HT1080 (cell line): ENCODE measurements at places on chromosomes 12 and 14. TPM values are rescaled to one million over a fixed set of nuclear protein-coding genes. Genes with fewer than 3 reads are reported as not detected.

DNA sequence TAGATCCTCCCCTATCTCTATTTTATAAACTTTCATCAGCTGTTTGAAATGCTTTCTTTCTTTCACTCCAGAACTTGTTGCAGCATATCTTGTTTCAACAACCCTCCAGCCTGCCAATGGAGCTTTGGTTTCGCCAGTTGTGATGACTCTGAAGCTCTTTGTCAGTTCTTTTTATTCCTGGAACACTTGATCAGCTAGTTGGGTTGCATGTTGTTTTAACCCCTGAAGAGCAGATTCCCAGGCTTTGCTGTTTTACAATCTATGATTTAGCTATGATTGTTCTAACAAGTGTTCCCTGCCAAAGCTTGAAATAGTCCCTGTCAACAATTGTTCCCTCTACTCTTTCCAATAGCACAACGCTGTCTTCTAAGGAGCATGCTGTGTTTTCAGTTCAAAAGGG, 50.6 kb upstream of the FUT8 start:
- no peak for DNase-seq

DNA sequence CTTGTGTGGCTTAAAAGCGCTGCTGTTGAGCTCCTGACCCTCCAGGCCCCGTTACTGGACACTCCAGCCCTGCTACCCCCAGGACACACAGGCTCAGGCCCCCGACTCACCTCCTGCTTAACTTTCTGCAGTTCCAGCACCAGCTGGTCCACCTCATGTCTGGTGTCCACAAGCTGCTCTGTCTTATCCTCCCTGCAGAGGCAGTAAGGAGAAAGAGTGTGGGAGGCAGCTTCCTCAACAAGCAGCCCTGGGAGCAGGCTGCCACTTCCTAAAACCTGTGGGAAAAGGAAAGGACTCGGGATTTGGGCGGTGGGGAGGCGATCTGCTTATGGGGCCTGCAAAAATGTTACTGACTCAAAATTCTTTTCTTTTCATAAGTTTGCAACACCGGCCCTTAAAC, 79.2 kb downstream of the CCDC88C start:
- no peak for DNase-seq

DNA sequence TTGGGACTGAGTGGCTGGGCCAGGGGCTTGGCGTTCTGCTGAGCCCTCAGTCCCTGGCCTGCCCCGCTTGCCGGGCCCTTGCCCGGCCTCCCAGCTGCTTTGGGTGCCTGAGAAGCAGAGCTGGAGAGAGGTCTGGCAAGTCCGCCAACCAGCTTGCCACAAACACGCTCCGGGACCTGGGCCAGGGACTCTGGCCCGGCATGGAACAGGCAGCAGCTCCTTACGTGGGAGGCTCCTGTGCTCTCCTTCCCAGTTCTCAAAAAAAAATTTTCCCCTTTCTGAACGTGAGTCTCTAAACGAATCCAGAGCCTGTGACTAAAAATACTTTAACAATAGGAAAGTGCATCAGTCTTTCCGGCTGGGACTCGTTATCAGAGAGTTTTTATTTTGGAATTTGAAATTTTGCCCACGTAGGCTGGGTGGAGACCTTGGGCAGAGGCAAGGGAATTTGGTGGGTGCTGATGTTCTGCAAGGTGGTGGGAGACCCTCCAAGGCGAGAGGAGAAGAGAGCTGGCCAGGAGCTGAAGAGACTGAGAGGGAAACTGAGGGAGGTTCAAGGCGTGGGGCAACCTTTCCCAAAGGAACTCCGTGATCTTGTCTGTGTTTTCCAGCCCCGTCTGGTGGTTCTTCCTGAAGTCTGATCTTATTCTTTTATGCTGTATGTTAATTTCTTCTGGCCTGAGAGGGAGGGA, 6.8 kb upstream of the NR4A1 start:
- DNase-seq, result no peak

DNA sequence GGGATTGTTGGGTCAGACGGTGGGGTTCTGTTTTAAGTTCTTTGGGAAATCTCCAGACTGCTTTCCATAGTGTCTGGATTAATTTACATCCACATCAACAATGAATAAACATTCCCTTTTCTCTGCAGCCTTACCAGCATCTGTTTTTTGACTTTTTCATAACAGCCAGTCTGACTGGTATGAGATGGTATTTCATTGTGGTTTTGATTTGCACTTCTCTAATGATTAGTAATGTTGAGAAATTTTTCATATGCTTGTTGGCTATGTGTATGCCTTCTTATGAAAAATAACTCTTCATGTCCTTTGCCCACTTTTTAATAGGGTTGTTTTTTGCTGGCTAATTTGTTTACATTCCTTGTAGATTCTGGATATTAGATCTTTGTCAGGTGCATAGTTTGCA, 140.8 kb upstream of the CNTN1 start:
- DNase-seq, result peak; percentile 8

Gene SSTR1
- total RNA-seq, result not detected in 2 replicates
